ENCODE measurements at places on chromosomes 16 and 17.

DNA sequence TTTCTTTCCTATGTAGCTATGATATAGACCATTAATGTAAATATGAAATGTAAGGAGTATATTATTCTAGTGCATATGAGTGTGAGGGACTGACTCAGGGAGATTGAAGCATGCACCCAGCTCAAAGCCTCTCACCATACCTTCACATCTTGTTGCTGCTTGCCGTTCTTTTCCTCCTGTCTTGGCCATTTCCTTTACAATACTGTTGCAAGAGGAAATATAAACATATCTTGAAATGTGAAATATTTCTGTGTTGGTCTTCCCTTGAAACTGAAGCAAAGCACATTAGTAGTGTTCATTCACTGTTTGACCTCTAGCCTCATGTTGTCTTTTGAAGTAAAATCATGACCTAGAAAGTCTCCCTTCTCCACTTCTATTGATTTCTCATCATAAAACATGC lies 46.6 kb downstream of the PHKB start:
- no peak for DNase-seq

DNA sequence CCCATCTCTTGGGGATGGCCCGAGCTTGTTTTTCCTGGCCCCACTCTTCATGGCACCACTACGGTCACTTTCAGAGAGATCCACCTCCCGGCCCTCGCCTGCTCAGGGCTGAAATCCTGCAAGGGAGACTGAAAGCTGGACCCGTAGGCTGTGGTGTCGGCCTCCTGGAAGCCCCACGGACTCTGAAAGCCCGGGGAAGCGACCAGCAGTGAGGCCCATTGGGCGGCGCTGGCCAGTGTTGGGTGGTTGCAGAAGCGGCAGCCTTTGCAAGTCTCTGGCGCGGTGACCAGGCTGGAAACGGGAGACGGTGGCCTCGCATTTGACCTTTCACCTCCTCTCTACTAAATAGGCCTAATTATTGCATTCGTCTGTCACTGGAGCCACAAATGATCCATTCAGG lies 186.0 kb upstream of the FOXF1 start:
- no peak for DNase-seq

GRCh38 chr17:75917141-75917916 lies 12.6 kb upstream of the MRPL38 start:
- DNase-seq = no peak

- no peak for DNase-seq
These were observed 10.6 kb upstream of the MEFV start for GRCh38 chr16:3266873-3267537.

DNA sequence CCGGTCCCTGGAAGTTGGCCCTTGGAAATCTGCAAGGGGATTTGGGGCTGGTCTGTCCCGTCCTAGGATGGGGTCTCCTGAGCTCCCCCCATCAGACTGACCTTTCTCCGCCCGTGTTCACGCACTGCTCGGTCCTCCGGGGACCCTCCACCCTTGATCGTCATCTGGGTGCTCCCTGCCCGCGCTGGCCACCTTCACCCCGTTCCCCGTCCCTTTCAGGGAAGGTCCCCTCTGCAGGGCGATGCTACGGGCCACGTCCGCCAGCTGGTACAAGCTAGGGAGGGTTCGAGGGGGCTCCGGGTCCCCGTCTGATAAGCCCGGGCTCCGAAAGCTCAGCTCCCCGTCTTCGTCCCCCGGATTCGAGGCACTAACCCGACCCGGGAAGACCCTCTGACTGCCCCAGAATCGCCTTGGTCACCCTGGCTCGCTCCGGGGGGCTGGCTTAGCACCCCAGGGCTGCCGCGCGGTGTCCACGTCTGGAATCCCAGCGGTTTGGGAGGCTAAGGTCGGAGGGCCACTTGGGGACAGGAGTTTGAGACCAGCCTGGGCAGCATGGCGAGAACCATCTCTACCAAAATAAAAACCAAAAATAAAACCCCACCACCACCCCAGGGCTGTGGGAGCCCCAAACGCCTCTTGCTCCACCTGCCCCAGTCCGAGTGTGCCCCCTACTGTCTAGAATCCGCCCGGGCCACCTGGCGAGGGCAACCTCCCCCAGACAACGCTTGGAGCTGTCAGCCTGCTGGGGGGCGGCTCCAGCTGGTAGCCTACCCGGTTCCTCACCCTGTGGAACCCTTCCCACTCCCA lies 1.1 kb upstream of the SLC43A2 start:
- DNase-seq = peak; percentile 53

DNA sequence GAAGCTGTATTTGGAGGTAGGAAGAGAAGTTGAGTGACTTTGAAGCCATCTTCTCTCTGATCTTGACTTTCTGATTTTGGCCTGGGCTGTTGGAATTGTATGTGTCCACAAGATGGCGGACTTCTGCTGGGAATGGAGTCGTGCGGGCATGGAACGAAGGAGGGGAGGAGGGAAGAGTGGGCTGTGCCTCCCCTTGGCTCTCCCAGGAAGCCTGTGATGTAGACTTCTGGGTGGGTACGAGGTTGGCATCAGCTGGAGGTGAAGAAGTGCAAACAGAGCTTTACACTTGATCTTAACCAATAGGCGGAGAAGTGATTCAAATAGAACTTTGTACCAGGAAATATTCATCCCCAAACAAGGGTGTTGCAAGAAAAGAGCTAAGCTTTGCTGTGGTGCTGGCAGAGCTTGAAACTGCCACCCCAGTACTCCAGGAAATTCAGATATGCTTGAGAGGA lies 7.4 kb upstream of the TMEM220 start:
- no peak for DNase-seq

DNA sequence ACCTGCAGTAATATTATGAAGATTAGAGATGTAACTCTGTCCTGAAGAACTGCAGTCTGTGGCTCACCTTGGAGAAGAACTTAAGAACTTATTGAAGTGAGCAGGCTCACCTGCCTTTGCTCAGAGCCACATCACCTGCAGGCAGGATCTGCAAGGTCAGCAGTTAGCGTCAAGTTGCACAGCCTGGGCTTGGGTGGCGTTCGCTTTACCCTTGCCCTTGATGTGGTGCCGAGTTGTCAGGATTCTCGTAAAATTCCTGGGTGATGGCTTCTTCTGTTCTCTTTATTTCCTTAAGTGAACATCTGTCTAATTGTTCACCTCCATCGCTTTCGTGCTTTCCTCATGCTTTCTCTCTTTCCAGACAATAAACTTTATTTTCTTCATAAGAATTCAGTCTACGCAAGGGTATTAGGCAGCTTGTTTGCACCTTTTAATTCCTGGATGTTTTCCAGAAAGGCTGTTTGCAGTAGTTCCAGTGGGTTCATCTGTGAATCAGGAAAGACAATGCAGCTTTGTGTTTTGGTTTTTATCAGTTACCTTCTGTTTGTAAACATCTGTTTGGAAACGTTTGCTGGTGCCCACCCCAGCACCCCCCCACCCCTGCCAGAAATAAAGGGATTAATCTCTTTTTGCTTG lies 254.3 kb downstream of the WWOX start:
- no peak for DNase-seq
